ENCODE measurements at places on chromosomes 7 and 10.
A peak's percentile ranks its signal among the peaks of the same experiment; 100 is the strongest.

- DNase-seq = no peak
Observed at GRCh38 chr7:20364571-20365196, 34.0 kb downstream of the ITGB8 start.

DNA sequence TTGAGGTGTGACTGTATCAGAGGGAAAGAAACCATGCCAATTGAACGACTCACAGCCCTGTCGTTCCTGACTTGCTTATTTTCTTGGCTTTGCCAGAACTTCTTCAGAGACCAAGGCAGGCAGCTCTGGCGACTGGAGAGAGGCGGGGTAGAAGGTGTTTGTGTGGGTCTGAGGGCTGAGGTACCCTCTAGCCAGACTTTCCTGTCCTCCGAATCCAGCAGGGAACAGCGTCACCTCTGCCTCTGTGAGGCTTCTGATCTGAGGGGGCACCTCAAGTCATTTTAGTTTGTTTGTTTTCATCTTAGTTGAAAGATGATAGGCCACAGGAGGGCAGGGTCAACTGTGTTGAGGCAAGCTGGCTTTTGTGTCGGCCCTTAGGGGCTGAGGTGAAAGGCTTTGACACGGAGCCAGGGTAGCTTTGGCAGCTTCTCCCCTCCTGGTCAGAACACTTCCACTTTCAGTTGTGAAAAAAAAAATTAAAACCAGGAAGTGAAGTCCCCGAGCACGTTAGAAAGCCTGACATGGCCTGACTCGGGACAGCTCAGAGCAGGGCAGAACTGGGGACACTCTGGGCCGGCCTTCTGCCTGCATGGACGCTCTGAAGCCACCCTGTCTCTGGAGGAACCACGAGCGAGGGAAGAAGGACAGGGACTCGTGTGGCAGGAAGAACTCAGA, 1.9 kb downstream of the ACSL5 start:
- DNase-seq = no peak

DNA sequence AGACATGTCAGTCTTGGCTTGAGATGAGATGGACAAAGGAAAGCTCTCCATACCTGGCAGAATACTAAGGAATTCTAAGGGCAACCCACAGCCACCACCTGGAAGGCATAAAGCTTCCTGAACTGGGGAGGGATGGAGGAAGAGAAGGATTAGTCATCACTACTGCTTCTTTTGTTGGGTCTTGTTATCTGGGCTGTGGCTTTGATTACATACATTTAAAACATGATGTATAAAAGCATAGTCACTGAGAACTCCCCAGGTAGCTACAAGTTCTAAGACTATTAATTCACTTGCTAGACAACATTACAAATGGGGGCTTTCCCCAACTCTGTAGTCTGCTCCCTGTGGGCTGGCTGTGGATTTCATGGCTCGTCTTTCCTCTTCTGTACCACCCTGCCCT, 58.2 kb downstream of the RBM33 start:
- DNase-seq = no peak

- DNase-seq = peak; percentile 12
Observed at GRCh38 chr7:141754939-141755338, 9.0 kb upstream of the TAS2R3 start.

- no peak for DNase-seq
Observed at GRCh38 chr7:68238204-68238805, 1241.7 kb downstream of the TYW1 start.

GRCh38 chr10:73093922-73094850, 2.5 kb downstream of the P4HA1 start:
- DNase-seq = no peak

DNA sequence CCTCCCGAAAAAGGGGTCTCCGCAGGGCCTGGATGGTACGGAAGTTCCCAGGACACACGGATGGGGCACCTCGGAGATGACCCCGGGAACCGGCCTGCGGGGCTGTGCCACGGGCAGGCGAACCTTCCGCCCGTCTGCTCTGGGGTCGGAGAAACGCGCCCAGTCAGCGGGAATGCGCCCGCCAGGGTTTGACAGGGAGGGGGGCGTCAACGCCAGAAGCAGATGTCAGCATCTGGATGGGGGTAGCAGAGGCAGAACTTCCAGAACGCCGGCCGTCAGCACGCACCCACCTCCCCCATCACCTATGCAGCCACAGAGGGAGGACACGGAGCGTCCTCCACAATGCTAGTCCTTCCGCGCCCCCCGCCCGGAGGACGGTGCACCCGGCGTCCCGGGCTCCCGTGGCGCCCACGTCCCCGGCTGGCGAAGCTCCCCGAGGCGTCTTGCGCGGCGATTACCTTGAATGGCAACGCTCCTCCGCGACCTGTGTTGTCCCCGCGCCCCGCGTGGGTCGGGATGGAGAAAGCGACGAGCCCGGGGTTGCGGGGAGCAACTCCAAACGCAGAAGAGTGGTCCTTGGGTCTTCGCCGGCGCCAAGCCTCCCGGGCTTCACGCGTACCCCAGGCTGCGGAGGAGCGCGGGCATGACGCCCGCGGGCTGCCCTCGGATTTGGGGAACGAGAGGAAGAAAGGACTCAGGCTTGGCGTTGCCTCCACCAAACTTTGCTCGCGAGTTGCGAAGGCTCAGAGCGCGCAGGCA, 561 bp downstream of the FGFR2 start:
- DNase-seq = no peak
